ENCODE measurements at places on chromosomes 1 and 21.
A peak's percentile ranks its signal among the peaks of the same experiment; 100 is the strongest.

DNA sequence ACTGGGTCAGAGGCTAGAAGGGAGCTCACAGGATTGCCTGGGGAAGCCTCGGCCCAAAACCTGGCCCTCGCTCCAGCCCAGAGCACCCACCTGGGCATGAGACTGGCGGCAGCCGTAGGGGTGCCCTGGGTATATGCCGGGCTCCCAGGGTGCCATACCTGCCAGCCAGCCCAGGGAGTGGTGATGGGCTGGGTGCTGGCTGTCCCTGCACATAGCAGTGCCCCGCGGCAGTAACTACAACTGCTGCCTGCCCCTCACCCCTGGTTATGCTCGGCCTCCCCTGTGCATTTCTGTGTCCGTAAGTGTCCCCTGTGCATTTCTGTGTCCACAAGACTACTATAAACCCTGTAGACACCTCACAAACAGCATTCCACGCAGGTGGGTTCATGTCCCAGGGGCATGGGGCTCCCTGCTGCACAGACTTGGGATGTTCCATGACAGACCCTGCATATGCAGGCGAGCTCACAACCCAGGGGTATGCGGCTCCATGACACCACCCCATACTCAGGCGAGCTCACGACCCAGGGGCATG lies 5.8 kb upstream of the SPATC1L start:
- DNase-seq, result no peak

GRCh38 chr1:161298116-161298515 lies 11.7 kb downstream of the MPZ start:
- no peak for DNase-seq

DNA sequence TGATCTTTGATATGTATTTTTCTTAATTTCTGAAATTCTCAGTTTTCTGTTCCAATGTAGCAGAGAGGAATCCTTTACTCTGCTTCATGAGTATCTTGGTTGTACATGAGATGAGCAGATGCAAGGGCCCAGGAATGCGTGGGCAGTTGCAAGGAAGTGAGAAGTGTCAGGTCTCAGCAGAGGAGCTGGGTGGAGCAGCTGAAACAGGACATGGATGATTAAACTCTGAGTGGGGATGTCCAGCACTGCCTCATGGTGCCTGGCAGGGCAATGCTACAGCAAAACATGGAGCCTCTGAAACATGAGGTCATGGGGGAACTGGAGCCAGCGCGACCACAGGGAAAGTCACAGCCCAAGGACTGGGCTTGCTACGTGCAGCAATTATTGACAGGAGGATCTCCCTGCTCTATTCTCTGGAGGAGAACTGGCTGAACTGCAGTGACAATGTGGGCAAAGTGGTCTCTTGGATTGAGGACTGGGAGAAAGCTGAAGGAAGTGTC lies 48.4 kb downstream of the COLGALT2 start:
- DNase-seq, result peak; percentile 28

GRCh38 chr1:206430031-206430983 lies 40.0 kb upstream of the IKBKE start:
- DNase-seq, result no peak

DNA sequence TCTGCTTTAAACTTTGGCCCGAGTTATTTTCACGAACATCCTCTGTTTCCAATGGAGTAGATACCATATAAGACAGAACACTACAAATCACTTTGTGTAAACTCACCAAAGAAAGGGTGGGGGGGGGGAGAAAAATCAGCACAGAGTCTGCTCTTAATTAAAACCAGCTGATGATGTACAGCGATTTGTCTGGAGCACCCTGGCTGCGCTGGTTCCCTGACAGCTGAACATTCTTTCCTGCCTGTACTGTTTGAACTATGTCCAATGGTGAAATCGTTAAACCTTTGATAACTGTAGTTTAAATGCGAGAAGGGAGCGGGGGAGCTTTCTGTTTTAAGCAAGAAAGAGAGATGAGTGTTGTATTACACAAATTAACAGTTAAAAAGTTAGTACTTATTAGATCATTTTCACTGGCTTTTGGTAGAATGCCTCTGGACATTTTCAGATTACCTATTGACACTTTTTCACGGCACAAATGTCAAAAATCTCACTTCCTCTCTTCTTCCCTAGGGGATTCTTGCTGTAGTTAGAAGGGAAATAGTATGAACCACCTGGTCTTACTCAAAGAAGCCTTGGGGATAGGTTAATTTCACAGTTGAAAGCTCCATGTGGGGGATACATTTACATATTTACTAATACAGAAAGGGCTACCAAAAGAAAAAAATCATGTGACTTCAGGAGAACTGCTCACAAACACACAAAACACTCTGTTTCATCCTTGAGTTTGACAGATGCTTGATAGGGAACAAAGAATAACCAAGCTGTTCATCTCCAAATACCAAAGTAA lies 140.2 kb upstream of the RUNX1 start:
- DNase-seq, result no peak

DNA sequence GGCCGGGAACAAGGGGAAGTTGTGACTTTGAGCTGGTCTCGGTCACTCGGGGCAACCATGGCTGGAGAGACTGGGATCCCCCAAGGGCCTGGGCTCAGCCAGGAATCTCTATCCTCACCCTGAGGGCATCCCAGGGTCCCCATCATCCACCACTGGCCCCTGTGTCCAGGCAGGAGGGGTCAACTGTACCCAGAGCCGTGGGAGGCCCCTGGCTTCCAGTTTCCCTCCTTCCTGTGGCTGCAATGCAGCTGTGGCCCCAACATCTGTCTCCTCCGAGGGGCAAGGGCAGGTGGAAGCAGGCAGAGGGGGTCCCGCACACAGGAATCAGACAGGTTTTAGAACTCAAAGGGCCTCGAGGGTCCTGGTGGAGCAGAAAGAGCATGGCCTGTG lies 332.7 kb upstream of the VAMP3 start:
- no peak for DNase-seq

DNA sequence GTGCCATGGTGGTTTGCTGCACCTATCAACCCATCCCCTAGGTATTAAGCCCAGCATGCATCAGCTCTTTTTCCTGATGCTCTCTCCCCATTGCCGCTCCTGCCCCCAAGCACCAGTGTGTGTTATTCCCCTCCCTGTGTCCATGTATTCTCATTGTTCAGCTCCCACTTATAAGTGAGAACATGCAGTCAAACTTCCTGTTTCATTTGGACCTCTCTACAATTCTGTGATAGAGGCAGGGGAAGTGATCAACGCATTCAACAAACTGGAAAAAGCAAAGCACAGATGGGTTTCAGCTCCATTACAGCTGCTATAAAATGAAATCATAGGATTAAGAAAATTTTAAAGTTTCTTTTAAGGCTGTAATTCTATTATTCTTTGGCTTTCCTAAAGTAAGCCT lies 23.3 kb upstream of the CD55 start:
- no peak for DNase-seq

- DNase-seq, result no peak
Observed at GRCh38 chr1:206851341-206852010, 13.9 kb upstream of the IL20 start.

DNA sequence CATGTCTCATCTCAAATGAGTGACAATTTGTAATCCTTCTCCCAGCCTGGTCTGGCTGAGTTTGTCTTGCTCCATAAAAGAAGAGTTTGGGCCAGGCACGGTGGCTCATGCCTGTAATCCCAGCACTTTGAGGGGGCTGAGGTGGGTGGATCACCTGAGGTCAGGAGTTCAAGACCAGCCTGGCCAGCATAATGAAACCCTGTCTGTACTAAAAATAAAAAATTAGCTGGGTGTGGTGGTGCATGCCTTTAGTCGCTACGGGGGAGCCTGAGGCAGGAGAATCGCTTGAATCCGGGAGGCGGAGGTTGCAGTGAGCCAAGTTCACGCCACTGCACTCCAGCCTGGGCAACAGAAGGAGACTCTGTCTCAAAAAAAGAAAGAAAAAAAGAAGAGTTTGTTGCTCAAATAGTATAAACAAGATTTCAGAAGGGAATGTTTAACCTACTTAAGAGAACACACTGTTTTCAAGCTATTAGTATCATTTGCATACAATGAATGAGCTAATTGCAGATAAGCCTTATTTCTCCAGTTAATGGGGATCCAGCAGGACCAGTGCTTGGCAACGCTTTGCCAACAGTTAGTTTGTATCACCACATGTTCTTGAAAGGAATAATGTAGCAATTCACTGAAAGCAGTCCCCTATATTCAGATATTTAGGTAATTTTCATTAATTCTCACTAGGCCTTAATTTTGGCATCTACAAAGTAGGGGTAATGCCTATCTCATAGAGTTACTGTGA lies 15.9 kb downstream of the KLHDC7A start:
- DNase-seq, result no peak

- no peak for DNase-seq
Observed at GRCh38 chr1:34845131-34845901, 14.2 kb downstream of the SMIM12 start.

DNA sequence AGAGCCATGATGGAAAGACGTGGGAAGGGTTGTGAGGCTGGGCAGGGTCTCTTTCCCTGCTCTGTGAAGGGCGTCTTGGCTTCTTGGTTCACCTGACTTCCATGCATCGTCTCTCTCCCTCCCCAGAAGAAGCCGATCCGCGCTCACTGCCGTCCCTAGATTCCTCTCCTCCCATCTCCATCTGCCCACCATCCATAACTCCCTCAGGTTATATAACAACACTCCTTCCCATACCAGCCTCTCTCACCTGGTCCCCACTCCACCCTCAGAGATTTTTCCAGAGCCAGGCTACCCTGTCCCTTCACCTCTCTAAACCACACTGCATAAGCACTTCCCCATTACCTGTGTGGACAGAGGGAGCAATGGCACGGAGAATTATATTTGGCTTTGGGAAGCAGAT lies 6.0 kb downstream of the KCND3 start:
- DNase-seq, result no peak

DNA sequence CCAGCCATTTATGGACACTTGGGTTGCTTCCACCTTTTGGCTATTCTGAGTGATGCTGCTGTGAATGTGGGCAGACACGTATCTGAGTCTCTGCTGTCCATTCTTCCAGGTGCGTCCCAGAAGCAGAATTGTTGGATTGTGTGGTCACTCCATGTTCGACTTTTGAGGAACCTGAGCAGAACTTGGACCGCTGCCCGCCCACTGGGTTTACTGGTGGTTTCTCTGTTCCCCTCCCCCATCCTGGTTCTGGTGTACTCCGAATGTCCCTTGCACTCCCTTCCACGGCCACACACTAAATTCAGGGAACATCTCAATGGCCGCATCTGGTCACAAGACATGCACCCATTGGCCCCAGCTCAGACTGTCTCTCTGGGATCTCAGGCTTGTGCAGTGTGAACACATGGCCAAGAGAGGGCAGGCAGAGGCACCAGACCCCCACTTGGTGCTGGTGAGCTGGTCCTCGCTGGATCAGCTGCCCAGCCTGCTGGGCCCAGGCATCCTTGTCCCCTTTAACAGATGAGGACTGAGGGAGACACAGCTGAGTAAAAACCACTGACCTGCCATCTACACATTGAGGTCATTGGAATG lies 565.1 kb downstream of the NPHP4 start:
- DNase-seq, result no peak

DNA sequence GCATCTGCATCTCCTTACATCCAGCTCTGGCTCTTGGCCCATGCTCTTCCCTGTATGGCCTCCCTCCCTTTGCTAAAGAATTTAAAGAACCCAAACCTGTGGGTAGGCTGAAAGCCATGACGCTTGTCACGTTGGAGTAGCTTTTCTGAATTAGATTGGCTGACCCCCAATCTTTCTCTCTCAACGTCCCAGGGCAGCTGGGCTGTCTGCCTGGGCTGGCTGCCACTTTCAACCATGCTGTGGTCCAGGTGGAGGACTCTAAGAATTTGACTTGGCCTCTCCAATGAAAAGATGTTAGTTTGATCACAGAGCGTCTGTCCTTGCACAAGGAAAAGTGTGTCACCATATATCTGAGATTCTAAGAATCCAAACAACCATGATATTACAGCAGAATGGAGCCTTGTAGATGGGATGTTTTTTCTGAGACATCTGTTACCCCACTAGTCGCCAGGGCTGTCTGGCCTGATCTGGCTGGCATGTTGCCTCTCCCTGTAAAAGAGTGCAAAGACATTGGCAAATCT lies 6.5 kb upstream of the IGSF3 start:
- DNase-seq, result no peak

GRCh38 chr1:196531737-196532524 lies 76.3 kb downstream of the KCNT2 start:
- no peak for DNase-seq

GRCh38 chr1:2460203-2460602 lies 15.9 kb upstream of the PLCH2 start:
- DNase-seq, result no peak

- DNase-seq, result no peak
Observed at GRCh38 chr1:235999259-235999925, 65.5 kb downstream of the NID1 start.

DNA sequence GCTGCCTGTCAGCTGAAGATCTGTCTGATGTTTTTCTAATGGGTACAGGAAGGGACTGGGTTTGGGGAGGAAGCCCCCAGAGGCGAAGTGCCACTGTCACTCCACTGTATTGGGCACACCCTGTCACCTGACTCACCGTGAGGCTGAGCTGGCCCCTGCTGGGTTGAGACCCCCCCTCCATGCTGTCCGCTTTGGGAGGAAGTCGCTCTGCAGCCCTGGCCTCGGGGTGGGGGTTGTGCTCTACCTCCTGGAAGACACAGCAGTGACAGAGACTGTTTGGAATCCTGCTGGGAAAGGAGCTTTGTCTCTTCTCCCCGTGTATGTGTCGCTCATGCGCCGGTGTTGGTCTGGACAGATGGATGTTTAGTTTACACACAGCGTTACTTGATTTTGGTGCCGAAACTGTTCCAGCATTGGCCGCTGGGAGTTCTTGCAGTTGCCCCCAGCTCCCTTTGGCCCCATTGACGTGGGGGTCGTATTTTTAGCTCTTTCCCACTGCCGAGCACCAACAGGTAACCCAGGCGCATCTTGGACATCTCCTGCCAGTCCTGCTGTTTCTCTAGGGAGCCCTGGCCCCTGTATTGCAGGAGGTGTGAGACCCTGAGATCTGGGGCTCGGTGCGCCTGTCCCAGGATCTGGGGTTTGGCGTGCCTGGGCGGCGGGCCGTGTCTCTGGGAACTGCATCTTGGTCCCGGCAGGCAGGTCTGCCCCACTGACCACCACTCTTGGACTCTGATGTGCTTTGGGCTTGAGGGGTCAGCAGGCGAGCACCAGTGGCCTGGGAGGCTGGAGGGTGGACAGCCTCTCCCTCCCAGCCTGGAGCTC lies 30.3 kb downstream of the SLX9 start:
- DNase-seq, result peak; percentile 80

DNA sequence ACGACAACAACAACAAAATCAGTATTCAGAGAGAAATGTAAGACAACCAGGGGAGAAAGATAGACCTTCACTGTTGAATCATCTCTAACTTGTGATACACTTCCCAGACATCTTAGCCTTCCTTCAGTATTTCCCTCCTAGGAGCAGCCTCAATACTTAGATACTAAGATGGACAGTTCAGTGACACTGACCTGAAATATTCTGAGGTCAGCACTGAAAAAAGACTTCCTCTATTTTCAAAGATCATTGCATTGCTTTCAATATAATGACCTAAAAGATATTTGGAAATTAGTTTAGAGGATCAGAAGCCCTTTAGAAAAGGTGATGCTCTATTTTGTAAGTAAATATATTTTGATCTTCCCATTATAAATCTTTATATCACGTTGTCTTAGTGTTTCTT lies 101.0 kb downstream of the MRPL39 start:
- DNase-seq, result no peak
